Substantia nigra (tissue), 51 donors: ENCODE measurements at places on chromosomes 16 and 17.

DNA sequence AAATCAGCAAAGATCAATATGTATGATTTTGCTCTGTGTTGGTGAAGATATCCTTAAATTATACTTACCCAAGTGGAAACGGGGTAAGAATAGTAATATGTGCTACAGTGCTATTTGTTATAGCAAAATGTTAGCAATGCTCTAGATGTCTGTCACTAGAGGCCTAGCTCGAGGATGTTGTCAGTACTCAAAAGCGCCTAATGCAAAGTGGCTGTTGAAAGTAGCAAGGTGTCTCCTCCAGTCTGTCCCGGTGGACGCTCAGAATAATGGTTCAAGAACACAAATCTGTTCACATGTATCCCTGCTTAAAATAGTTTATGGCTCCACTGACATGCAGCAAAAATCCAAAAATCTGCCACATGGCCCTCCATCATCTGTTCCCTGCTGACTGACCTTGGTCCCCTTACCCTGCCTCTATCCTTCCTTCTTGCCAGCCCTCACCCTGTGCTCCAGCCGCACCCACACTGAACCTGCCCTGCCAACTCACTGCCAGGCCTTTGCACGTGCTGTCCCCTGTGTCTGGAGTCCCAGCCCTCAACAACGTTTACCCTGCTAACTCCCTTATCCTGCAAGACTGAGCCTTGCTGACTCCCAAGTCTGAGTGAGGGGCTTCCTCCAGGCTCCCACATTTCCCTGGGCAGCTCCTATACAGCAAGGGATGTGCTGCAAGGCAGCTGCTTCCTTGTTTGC lies 9.6 kb upstream of the RNF112 start:
- no peak for DNase-seq

DNA sequence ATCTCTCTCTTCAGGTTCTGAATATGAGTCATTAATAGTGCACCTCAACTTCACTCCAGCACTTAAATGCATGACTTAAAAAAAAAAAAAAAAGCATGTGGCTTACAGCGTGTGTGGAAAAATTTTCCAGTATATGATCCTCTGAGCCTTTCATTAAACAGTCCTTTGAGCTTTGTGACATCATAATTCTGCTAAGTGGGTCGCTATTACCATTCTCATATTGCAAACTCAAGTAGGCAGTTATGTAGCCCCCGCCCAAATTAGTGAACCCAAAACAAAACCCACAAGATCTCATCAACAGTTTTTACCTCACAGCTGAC lies 672 bp downstream of the CMTR2 start:
- no peak for DNase-seq

DNA sequence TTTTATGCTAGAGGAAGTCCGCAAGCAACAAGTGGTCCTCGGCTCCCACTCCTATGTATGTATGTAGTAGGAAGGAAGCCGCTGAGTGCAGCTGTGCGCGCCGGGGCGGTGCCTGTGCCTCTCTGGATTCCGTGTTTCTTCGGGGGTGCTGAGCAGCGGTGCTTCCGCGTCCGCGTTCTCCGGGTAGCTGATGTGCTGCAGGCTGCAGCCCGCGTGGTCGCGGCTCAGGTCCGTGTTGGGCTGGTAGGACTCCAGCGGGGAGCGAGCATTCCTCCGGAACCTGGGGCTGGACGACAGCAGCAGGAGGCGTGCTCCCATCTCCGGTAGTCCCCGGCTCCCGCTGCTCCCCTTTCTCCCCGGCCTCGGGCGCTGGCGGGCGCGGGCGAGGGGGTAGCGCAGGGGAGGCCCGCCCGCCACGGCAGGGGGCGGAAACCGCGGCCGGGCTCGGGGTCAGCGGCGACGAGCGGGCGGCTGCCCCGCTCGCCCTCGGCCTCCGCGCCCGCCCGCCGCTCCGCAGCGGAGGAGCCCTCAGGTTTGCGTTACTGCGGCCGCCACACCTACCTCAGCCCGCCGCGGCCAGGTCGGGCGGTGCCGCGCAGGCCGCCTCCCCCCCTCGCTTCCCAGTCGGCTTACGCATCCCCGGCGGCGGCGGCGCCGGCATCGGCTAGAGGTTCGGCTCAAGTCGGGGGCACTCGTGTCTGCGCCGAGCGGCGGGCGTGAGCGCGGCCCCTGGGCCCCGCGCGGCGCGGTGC lies 487 bp downstream of the C17orf67 start:
- DNase-seq, result peak; percentile 33

DNA sequence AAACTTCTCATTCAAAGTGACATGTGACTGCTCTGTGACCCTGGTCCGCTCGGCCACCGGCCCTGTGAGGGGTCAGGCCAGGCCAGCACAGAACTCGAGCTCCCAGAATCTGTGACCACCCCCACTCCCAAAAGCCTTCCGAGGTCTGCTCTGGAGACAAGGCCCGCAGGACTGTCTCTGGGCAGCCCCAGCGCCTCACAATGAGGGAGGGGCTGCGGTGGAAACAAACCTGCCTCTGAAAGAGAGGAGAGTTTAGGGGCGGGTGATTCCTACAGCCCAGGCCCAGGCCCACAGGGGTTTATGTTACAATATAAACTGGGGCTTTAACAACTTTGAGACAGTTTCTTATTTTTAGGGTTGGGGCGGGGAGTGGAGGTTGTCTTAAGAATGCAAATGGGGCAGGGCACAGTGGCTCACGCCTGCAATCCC lies 19.9 kb downstream of the IGFBP4 start:
- no peak for DNase-seq

- no peak for DNase-seq
These were observed 16.1 kb downstream of the NUDT16L1 start for GRCh38 chr16:4709481-4709880.
